Fibroblast of lung (primary cell): ENCODE measurements at places on chromosomes 1 and 21. TPM values are rescaled to one million over a fixed set of nuclear protein-coding genes. Genes with fewer than 3 reads are reported as not detected.

GRCh38 chr1:232423591-232423990 is 206.3 kb downstream of the SIPA1L2 start:
- no peak for DNase-seq

DNA sequence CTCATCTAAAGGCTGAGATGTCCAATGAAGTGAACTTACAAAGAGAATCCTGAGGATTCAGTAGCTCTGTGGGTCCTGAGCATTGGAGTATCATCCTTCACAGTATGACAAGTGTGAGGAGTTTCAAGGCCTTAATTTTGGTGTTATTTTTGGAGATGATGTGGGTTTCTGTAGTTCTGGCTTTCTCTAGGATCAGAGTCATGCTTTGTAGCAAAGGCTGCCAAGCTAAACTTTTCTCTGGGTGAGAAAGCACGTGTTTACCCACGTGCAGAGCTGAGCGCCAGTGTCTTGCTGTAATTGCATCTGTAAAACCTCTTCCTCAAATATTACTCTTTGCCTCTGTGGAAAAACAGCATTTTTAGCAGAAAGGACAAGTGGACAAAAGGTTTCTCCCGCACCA is 387.8 kb upstream of the LYPLAL1 start:
- peak; percentile 69 for DNase-seq

DNA sequence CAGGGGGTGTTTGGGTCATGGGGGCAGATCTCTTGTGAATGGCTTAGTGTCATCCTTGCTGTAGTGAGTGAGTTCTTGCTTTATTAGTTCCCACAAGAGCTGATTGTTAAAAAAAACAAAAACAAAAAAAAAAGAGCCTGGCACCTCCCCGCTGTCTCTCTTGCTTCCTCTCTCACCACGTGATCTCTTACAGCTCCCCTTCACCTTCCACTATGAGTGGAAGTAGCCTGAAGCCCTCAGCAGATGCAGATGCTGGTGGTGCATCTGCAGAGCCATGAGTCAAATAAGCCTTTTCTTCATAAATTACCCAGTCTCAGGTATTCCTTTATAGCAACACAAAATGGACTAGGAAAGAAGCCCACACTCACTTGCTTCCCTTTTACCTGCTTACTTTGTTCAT is 17.2 kb upstream of the RGL1 start:
- no peak for DNase-seq

DNA sequence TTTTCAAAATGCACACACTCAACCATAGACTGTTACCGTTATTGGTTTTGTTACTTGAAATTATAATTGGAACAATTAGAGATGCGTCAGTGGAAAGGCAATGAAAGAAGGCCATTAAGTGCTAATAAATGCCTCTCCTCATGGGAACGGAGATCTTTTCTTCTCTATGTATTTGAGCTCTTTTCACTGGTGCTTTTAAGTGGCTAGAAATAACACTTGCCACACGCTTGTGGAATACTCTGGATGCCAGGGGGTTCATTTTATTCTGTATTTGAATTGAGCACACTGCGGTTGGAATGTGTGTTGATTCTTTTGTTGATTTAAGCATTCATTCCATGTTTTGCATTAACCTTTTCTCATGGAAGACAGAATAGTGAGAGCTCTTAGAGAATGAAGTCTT is 68.4 kb downstream of the DNM3 start:
- DNase-seq, result peak; percentile 37

GRCh38 chr1:12369258-12369657 is 139.4 kb downstream of the VPS13D start:
- no peak for DNase-seq

GRCh38 chr1:48876330-48876785 is 99.7 kb upstream of the BEND5 start:
- DNase-seq, result peak; percentile 40

CLEC20A gene
- polyA plus RNA-seq, result not detected in 2 replicates

CHRM3 gene
- 0.02 TPM in 1 of 2 replicates, not detected in the other for polyA plus RNA-seq
